ENCODE measurements at places on chromosomes 6 and 20.
A peak's percentile ranks its signal among the peaks of the same experiment; 100 is the strongest.

DNA sequence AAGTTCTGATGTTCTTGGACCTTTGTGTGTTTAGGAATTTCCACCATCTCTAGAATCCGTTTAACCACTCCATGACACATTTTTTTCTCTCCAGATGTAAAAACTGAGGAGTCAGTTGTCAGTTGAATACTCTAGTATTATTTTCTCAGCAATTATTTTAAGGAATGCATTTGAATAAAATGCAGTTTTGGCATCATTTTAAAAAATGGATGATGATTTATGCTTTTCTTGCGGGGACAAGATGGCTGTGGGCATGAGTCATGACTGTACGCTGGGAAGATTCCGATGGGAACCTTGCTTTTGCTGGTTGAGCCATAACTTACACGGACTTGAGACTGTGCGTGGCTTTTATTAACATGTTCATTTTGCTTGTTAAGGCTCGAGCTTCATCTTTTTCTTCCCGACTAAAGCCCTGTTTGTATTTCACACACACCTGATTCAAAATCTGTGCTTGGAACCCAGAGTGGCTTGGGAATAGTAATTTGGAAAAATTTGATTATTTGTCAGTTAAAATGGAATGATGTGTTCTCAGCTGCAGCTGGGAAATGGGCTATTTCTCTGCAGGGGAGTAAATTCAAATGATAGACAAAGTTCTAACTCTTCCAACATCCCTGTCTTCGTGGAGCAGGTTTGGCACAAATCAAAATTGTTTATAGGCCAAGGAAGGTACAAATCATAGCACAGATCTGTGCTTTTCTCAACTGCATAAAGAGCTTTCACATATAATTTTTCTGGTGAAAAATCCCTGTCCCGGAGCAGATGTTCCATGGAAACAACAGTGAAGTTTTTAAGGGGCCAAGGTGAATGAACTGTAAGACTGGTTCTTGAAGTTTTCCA lies 470.5 kb upstream of the JAG1 start:
- DNase-seq = no peak

- no peak for DNase-seq
These were observed 105.3 kb downstream of the PRDM13 start for GRCh38 chr6:99711925-99712324.

GRCh38 chr6:143232849-143233248 lies 172.2 kb downstream of the AIG1 start:
- DNase-seq = peak; percentile 8

DNA sequence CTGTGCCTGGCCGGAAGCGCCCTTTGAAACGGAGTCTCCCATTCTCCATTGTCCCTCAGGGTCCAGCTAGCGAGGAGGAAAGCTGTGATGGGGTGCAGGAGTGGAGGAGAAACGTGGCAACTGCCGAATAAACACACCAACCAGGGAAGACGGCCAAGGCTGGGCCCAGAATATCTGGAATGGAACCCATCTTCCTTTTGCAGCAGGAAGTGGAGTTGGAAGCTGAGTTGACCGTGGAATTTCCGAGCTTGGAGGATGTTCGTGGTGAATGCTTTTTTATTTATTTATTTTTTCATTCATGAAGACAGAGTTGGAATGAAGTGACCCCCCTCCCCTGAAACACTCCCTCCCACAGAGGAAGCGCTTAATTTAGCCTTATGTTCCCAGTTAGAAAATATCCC lies 105.6 kb upstream of the RNF24 start:
- no peak for DNase-seq

- no peak for DNase-seq
These were observed 200.6 kb downstream of the GMPR start for GRCh38 chr6:16438718-16439591.

GRCh38 chr6:118889163-118889562 lies 4.8 kb upstream of the ASF1A start:
- no peak for DNase-seq

DNA sequence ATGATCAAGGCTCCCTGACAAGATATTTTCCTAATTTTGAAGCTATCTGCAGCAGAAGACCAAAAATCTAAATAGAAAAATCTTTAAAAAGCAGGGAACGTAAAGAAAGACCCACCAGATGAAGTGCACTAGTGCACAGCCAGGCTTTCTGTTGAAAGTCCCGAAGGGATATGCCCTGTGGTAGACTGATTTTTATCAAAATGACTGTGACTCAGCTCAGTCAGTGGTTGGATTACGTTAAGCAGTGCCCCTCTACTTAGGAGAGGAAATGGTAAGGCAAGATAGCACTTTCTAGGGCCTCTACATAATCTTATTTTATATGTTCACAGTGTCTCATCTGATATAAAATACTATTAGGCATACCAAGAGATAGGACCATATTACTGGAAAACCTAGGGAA lies 123.4 kb upstream of the RAB32 start:
- DNase-seq = no peak

DNA sequence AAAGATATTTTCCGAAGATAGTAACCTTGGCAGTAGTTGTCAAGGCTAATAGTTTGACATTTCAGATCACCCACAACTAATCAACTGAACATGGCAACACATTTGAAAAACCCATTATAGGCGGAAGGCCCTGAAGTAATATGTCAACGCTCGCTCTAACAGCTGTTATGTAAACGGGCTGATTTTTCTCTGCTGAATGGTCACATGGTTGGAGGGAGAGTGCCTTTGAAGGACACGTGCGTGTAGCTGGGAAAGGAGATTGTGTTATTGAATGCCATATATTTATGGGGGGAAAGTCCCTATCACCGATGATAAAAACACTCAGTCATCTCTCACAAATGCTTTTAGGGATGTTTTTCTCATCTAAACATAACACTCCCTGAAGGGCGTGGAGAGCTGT lies 160.0 kb upstream of the RALGAPA2 start:
- DNase-seq = no peak

GRCh38 chr6:116136373-116136772 lies 10.4 kb upstream of the COL10A1 start:
- no peak for DNase-seq

GRCh38 chr6:165774903-165775601 lies 112.0 kb upstream of the PDE10A start:
- no peak for DNase-seq

DNA sequence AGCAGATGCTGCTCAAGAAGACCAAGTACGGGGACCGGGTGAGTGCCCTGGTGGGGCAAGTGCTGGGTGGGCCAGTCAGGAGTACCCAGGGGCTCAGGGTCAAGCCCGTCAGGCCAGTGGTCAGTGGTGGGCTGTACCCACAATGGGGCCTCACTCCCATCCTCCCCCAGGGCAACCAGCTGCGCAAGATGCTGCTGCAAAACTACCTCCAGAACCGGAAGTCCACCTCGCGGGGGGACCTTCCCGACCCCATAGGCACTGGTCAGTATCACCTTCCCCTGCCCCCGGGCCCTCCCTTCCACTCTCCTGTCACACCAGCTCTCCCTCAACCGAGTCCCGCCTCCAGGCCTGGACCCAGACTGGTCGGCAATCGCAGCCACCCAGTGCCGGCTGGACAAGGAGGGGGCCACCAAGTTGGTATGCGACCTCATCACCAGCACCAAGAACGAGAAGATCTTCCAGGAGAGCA lies 27.0 kb downstream of the UQCC2 start:
- no peak for DNase-seq

DNA sequence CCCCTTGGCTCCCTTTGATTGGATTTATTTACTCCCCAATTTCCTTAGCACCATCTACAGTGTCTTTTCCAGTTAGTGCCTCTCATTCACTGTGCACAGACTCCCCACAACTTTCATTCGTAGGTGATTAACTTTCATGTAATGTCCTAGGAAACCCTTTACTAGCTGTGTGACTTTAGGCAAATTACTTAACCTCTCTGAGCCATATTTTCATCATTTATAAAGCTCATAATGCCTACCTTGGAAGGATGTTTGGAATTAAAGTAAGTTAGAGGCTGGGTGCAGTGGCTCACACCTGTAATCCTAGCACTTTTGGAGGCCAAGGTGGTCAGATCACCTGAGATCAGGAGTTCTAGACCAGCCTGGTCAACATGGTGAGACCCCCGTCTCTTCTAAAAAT lies 20.1 kb downstream of the C6orf15 start:
- no peak for DNase-seq

DNA sequence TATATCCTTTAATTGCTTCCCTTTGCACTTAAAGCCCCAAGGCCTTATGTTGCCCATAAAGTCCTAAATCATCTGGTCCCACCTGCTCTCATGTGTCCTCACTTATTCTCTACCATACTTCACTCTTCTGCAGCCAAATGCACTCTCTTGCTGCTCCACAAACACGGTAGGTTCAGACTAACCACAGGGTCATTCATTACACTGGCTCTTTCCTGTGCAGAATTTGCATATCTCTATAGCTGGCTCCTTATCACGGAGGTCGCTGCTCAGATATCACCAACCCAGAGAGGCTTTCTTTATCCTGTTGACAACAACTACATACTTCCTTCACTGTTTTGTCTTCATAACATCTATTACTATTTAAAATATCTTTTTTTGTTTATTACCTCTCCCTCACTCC lies 86.8 kb downstream of the MOXD1 start:
- no peak for DNase-seq

DNA sequence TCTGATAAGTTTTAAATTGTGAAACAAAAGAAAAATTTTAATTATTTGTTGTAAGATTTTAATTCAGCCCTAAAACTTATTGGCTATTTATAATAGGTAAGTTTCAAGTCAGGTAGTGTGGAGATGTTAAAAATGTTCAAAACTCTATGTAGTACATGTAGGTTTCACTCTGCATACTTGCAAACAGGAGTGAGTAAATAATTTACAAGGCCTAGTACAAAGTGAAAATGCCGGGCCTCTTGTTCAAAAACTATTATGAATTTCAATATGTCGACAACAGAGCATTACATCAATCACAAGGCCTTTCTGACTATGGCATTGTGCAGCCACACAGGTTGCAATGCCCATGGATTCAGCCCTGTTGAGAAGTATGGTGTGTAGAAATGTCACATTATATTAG lies 80.9 kb upstream of the GRIK2 start:
- DNase-seq = no peak

GRCh38 chr20:44070139-44070900 lies 116.7 kb downstream of the JPH2 start:
- no peak for DNase-seq

DNA sequence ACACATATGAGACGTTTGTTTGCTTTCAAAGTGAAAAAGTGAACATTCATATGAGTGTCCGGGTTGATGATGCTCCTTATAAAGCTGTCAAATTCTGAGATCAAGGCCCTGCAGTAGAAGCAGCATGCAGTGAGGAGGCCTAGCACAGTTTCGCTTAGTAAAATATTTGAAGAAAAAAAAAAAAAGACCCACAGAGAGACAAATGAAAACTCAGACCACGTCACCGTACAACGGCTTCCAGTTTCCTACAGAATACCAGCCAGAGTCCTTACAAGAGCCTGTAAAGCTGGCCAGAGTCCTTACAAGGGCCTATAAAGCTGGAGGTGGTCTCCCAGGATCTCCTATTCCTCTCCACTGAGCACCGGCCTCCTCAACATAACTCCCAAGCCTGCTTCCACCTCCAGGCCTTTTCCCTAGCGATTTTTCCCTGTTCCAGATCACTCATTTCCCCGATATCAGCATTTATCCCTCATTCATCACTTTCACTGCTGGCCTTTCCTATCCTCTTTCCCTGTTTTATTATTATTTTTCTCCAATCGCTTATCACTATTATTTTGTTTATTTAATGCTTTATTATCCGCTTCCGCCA lies 1.5 kb upstream of the HMGN4 start:
- DNase-seq = peak; percentile 20
